ENCODE measurements at places on chromosomes 12 and 14.

GRCh38 chr12:11834104-11834812, 184.8 kb downstream of the ETV6 start:
- no peak for DNase-seq

- no peak for DNase-seq
Measured at GRCh38 chr14:88470542-88471440, 84.0 kb downstream of the PTPN21 start.

DNA sequence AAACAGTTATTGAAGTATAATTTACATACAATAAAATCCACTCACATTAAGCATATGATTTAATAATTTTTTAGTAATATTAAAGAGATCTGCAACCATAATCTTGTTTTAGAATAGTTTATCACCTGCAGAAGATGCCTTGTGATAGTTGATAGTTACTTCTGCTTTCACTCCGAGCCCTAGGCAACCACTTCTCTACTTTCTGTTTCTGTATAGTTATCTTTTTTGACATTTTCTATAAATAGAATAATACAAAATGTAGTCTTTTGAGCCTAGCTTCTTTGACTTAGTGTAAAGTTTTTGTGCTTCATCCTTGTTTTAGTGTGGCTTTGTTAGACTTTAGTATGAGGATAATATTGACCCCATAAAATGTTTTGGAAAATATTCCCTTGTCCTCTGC, 111.0 kb downstream of the MNAT1 start:
- DNase-seq, result no peak

DNA sequence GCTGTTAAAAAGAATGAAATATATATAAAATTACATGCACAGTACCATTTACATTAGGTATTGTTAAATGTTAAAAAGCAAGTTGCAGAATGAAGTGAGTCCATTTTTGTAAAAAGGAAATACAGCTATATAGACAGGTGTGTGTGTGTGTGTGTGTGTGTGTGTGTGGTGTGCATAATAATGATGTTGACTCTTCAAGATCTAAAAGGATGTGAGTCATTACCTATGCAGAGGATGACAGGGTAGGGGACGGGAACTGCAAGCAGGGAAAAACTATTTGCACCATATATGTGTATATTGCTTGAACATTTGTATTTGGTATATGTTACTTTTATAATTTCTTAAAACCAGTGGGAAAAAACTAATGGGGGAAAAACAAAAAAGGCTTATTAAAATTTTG, 3.1 kb downstream of the C14orf39 start:
- no peak for DNase-seq

GRCh38 chr12:29743801-29744200, 39.9 kb downstream of the TMTC1 start:
- DNase-seq, result peak; percentile 29

DNA sequence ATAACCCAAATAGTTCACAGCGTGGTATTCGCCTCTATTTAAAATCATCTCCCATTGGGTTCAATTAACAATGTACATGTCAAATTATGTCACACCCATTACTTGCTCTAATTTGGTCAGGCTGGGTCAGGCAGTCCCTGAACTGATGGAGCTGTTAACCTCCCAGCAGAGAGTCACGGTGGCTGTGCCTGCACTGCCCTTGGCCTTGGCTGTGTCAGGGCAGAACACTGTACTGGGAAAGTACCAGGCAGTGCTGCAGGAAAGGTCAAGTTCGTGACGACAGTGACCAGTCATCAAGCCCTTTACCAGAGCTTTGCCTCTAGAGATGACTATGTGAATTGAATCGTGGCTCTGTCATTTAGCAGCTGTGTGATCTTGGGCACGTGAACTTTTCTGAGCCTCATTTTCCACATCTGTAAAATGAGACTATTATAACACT, 100.0 kb downstream of the ARF6 start:
- DNase-seq, result no peak

DNA sequence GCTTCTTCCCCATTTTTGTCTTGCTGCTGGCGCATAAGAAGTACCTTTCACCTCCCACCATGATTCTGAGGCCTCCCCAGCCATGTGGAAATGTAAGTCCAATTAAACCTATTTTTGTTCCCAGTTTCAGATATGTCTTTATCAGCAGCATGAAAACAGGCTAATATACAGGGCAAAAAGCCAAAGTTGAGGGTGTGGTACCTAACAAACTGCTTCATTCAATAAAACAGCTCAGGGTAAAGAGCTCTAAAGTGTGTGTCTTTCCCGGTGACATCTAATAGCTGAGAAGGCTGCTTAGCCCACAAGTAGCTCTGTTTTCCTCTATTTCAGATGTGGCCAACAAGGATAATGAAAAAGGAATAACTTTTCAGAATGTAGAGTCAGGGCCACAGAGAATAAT, 76.7 kb upstream of the SLC8A3 start:
- DNase-seq, result no peak

- DNase-seq, result no peak
Measured at GRCh38 chr12:14303661-14304155, 61.8 kb upstream of the ATF7IP start.

DNA sequence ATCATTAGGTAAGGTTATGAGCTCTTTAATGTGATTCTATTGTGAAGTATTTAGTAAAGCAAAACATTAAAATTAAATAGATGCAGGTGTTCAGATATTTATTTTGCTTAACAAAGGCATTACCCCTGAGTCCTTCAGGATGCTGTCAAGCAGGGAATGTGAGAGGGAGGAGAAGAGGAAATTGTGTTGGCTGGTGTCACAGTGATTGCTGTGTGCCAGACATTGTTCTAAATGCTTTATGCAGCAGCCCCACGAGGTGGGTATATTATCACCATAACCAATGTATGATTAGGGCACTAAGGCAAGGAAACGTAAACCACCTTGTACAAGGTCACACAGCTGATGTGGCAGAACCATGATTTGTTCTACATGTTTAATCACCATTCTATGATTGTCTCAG, 80.1 kb downstream of the STAB2 start:
- no peak for DNase-seq

DNA sequence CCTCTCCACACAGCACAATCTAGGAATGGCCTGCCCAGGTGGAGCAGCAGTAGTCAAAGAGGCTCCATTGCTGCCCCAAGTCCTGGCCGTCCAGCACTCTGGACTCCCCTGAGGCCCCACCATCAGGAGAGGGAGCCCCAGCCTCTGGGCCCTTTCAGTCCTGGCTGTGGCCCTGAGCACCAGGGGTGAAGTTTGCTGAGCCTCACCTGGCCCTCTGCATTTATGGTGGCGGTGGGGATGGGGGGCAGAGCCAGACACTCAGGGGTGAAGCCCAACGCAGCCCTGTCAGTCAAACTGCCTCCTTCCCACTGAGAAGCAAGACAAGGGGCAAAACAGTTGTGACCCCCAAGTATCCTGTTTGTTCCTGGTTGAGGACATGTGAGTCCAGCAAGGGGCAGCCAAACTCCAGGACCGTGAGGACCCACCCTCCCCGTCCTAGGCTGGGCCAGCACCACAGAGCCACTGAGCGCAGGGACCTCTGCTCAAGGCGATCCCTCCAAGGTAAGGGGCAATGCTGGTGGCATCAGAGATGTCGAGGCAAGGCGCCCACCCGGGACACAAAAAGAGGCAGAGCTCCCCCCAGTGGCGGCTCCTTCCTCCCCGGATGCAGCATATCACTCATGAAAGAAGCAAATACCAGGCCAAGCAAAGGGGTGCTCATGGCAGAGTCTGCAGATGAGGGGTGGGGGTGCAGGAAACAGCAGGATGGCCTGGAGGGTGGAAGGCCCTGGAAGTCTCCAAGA, 4.8 kb upstream of the AMN start:
- DNase-seq, result peak; percentile 32

DNA sequence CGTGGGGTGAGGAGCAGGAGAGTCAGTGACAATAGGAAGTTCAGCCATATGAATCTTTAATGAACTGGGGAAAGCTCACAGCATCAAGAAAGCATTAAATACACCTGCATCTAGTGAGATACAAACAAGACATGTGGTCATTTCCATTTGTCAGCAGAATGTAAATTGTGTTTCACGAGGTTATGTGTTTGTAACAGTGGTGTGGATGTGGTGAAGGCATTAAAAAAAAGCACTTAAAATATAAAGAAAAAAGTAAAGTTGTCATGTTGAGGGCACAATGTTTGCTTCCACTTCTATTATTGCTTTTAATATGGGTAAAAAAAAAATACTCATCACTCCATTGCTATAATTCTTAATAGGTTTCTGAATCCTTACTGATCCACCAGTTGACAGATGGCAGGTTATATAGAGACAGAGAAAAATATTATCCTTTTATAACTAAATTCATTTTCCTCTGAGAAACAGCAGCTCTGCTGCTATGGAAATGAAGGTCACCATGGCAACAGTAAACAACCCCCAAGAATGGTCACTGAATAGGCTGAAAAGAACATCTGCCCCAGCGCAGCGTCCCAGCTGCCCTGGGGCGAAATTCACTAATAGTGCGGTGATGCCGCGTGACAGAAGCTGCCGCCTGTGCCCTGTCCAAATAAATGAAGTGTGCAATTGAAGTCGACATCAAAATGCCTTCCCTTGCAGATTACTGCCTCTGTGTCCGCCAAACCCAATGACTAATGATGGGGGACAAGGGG, 226.1 kb downstream of the FOXN3 start:
- DNase-seq, result peak; percentile 74

GRCh38 chr12:26047401-26048226, 77.2 kb downstream of the BHLHE41 start:
- DNase-seq, result no peak

DNA sequence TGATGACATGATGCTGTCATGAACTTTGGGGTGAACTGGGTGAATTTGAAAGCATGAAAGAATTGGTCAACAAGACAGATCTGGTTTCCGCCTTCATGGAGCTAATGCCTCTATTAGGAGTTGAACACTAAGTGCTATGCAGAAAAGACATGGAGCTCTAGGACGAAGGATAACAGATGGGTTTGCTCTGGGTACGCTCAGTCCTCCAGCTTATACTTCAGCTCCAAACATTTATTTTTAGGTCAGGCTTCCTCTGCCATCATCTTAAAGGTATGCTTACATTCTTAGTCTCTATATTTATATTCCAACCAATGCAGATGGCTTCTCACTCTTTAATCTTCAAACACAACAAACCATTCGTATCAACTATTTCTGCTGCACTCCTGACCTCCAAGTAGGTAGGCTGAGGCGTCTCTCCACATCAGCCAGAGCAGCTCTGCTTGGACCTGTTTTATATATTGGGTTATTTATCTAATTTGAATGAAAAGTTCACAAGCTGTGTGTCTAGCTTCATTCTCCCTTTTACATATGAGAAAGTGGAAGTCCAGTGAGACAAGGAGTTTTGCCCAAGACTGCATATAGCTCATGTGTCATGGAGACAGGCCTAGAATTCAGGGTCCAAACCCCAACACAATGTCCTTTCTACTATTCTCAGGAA, 226.3 kb downstream of the SPTSSA start:
- no peak for DNase-seq

GRCh38 chr12:95037906-95038305, 34.4 kb upstream of the NDUFA12 start:
- no peak for DNase-seq

GRCh38 chr12:43347026-43347425, 205.0 kb downstream of the ADAMTS20 start:
- DNase-seq, result peak; percentile 13

- DNase-seq, result no peak
Measured at GRCh38 chr12:7431993-7432685, 11.8 kb downstream of the CD163L1 start.

DNA sequence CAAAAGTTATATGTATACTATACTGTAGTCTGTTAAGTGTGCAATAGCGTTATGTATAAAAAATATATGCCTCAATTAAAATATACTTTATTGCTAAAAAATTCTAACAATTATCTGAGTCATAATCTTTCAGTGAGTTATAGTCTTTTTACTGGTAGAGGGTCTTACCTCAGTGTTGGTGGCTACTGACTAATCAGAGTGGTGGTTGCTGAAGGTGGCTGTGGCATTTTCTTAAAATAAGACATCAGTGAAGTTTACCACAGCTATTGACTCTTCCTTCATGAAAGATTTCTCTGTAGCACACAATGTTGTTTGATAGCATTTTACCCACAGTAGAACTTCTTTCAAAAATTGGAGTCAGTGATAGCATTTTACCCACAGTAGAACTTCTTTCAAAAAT, 23.4 kb downstream of the POLR3B start:
- no peak for DNase-seq

Data from Ammon's horn (tissue), 1 donor.